ENCODE measurements at places on chromosomes 12 and 14.

DNA sequence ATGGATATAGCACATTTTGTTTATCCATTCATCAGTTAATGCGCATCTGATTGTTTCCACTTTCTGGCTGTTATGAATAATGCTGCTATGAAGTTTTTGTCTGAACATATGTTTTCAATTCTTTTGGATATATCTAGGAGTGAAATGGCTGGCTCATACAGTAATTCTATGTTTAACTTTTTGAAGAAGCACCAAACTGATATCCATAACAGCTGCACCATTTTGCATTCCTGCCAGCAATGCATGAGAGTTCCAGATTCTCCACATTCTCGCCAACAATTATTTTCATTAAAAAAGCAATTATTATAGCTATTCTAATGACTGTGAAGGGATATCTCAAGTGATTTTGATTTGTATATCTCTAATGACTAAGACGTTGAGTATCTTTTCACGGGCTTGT, 89.9 kb upstream of the PPP4R3A start:
- DNase-seq, result no peak

GRCh38 chr12:55001198-55001868, 16.8 kb upstream of the TESPA1 start:
- no peak for DNase-seq

- DNase-seq, result no peak
Measured at GRCh38 chr14:90554341-90554740, 157.5 kb downstream of the CALM1 start.

DNA sequence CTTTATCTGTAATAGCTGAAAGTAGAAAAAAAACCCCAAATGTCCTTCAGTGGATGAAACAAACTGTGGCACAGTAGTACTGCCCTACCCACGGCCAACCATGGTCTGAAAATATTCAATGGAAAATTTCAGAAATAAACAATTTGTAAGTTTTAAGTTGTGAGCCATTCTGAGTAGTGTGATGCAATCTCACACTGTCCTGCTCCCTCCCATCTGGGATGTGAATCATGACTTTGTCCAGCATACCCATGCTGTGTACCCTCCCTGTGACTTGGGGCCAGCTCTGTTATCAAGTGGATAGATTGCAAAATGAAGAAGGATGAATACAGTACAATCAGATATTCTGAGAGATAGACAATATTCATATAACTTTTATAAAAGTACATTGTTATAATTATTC, 106.2 kb downstream of the SMOC1 start:
- peak; percentile 78 for DNase-seq

- peak; percentile 76 for DNase-seq
Measured at GRCh38 chr12:107404981-107405380, 280.6 kb upstream of the PWP1 start.

DNA sequence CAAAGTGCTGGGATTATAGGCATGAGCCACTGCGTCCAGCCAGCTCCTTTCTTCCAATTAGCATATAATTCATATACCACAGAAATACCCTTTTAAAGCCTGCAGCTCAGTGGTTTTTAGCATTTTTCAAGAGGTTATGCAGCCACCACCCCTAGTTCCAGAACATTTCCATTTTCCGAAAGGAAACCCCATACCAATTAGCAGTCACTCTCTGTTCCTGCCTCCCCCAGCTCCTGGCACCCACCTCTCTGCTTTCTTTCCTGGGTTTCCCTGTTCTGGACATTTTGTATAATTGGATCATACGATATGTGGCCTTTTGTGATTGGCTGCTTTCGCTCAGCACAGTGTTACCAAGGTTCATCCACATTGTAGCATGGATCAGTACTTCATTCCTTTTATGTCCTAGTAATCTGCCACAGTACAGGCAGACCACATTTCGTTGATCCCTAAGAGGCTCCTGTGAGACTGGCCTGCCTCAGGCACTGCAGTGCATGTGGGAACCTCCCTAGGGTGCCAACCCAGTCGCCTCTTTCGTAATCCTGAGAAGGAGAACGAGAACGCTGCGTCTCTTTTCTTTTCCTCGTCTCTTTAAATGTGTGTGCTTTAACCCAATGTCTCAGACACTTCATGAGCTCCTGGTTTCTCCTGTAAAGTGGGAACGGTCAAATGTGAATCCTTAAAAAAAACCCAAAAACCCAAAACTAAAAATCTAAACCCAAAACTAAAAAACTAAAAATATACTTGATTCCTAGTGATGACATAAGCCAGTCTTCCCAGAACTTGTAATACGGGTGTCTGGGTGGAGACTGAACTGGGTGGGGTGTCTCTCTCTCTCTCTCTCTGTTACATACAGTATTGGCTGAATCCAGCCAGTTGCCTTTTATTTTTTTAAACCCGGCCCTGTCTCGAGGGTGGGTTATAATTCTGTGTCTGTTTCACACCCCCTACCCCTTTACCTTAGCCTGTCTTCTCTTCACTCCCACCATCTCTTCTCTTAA, 14.7 kb downstream of the AACS start:
- peak; percentile 71 for DNase-seq

GRCh38 chr12:2453761-2454090, 341.0 kb upstream of the FKBP4 start:
- no peak for DNase-seq

- DNase-seq, result no peak
Measured at GRCh38 chr14:69960296-69960695, 81.1 kb downstream of the SMOC1 start.

- peak; percentile 79 for DNase-seq
Measured at GRCh38 chr14:61512026-61512834, 183.1 kb upstream of the HIF1A start.

GRCh38 chr12:89436062-89436461, 83.8 kb upstream of the DUSP6 start:
- no peak for DNase-seq

GRCh38 chr12:132597333-132598316, 12.8 kb downstream of the LRCOL1 start:
- peak; percentile 65 for DNase-seq

- peak; percentile 15 for DNase-seq
Measured at GRCh38 chr12:998020-998874, 7.2 kb downstream of the ERC1 start.

- DNase-seq, result peak; percentile 50
Measured at GRCh38 chr12:120115692-120116440, 687 bp downstream of the RAB35 start.

DNA sequence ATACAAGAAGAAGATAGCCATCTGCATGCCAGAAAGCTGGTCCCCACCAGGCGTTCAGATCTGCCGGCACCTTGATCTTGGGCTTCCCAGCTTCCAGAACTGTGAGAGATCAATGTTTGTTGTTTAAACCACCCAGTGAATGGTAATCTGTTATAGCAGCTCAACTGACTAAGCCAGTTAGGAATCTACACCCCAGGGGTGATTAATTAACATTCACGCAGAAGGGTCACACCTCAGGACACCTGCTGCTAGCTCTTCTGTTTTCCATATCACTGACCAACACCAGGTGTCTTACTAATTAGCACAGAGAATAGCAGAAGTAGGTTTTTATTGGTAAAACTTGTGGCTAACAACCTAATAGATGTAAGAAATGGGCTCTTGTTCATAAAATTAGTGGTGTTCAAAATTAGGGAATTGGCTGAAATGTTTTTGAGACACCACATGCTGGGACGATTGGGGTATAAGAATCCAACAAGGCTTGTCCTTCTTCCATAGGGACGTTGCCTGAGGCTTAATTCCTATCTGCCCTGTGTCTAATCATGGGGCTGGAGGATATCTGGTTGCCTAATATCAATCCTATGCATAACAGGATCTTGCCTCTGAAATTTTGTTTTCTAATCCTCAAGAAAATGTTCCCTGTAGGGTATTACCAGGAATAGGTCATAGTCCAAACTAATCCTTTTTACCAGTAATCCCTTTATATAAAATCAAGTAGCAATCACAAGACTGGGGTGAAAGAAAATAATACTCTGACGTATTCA, 42.0 kb upstream of the CHST11 start:
- peak; percentile 20 for DNase-seq

DNA sequence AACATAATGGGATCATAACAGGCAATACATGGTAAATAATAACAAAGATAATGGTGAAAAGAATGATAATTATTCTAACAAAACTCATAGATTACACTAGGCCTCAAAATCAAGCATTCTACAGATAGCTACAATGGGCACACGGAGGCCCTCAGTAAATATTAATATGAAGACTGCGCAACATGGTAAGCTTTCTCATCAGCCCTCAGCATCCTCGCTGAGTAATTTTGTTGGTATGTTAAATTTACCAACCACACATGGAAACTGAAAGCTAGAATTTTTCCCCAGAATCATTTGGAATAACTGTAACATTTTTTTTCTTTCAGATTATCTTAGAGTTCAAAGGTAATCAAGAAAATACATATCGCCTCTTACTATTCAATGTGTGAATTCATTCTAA, 74.2 kb upstream of the PYGL start:
- peak; percentile 56 for DNase-seq

DNA sequence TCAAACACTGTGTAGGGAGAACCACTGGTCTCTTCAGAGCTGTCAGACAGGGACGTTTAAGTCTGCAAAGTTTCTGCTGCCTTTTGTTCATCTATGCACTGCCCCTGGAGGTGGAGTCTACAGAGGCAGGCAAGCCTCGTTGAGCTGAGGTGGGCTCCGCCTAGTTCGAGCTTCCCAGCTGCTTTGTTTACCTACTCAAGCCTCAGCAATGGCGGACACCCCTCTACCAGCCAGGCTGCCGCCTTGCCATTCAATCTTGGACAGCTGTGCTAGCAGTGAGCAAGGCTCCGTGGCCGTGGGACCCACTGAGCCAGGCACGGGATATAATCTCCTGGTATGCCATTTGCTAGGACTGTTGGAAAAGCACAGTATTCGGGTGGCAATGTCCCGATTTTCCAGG, 24.6 kb upstream of the YBX3 start:
- no peak for DNase-seq

DNA sequence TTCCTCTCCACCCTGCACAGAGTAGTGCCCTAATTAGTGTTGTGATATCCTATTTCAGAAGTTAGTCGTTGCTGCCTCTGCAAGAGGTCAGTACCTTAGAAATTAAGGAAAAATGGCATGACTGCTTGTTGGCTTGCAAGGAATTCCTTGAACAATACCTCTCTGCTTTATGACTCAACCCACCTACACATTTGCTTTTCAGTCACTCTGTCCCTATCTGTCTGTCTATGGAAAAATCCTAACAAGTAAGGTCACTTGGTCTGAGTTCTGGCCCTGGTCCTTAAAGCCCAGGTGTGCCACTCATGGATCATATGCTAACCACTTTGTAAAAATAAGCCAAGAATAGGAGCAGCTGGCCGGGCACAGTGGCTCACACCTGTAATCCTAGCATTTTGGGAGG, 116.4 kb upstream of the ATF1 start:
- no peak for DNase-seq

GRCh38 chr12:49578471-49579112, 10.7 kb upstream of the MCRS1 start:
- DNase-seq, result no peak

- DNase-seq, result no peak
Measured at GRCh38 chr12:102851246-102851645, 65.8 kb downstream of the PAH start.

GRCh38 chr12:28191051-28192048, 1.1 kb downstream of the CCDC91 start:
- DNase-seq, result peak; percentile 37

GRCh38 chr14:51593397-51593796, 58.3 kb upstream of the FRMD6 start:
- DNase-seq, result peak; percentile 50

DNA sequence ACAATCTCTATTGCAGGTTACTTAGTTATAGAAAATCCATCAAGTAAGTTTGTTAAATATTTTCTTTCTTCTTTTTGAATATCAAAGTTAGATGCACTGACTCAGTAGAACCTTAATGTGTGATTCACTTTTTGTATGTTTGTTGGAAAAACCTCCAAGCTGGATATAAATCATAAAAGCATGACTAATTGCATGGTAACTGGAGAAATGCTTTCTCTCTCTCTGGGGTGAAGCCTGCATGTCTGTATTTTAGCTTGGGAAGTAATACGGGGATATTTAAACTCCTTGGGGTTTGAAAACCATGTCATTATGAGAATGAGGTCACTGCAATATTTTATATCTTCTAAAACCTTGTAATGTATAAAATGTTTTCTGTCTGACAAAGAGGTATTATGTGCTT, 58.6 kb upstream of the MYF6 start:
- DNase-seq, result peak; percentile 57

GRCh38 chr14:85236296-85236695, 293.6 kb upstream of the FLRT2 start:
- no peak for DNase-seq

DNA sequence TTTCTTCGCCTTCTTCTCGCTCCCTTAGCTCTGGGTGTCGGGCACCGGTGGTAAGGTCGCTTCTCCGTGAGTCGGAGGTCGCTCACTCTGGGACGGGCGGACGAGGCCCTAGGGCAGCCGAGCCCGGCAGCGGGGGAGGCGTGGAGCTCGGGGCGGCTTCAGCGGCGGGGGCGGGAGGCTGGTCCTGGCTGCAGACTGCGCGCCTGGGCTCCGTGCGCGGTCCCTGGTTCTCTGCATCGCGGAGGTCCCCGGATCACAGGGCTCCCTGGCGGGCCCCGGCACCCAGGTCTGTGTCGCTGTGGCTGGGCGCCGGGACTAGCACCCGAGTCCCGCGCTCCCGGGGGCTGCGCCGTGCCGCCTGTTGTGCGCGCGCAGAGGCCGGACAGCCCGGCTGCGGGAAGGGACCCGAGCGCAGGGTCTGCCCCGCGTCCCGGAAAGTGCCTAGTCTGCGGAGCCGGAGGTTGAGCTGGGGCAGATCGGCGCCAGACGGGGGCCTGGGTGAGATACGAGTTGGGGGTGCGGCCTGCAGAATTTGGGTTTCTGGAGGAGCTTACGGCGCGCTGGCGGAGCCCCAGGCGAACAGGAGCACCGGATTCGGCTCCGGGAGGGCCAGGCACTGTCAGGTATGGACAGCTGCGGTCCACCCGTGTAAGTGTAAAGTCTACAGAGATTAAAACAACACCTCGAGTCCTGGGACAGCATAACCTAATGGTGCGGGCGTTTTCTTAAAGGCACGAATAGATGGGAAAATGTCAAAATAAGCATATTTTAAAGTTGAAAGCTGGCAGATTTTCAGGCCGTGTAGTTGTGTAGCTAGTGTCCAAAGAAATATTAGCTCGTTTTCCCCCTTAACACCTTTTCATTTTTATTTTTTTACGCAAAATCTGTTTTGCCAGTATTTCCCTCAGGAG, 713 bp downstream of the FRMD6 start:
- DNase-seq, result no peak

DNA sequence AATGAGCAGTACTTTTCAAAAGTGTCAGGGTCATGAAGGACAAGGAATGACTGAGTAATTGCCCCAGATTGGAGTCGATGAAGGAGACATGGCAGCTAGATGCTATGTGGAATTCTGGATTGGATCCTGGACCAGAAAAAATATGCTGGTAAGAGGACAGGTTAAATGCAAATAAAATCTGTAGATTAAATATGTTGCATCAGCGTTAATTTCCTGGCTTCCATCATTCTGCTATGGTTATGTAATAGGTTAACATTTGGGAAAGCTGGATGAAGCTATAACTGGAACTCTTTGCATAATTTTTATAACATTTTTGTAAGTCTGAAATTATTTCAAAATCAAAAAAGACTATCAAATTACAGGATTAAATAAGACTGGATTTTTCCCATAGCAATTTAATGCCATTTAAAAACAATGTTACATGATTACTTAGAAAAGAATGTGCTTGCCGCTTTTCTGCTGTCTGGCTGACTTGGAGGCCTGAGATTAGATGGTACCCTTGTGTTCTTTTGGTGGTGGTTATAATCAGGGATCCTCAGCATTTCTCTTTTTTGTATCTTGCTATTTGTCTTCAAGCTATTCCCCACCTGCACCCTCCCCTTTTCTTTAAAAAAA, 65.1 kb downstream of the FBXW8 start:
- DNase-seq, result peak; percentile 33

- DNase-seq, result no peak
Measured at GRCh38 chr12:15323480-15323879, 1.2 kb downstream of the PTPRO start.

Data from choroid plexus epithelial cell (primary cell).